ENCODE measurements at places on chromosomes 12 and 14. TPM values are rescaled to one million over a fixed set of nuclear protein-coding genes. Genes with fewer than 3 reads are reported as not detected.

- no peaks in the 10 kb centered on the region for H3K36me3 ChIP-seq
- H3K27me3 ChIP-seq: no peaks in the 10 kb centered on the region
- H3K4me1 ChIP-seq: no peaks in the 10 kb centered on the region
- H3K27ac ChIP-seq: no peak overlapping the region
- DNase-seq: no peak
- H3K4me3 ChIP-seq: no peak overlapping the region
Observed at GRCh38 chr14:61051051-61051450, 70.0 kb downstream of the SLC38A6 start.

GRCh38 chr12:85016413-85016812, 19.7 kb downstream of the TSPAN19 start:
- no peaks in the 10 kb centered on the region for H3K4me1 ChIP-seq
- H3K36me3 ChIP-seq: no peaks in the 10 kb centered on the region

GRCh38 chr14:83706231-83706954, 1823.6 kb upstream of the FLRT2 start:
- H3K4me1 ChIP-seq: no peaks in the 10 kb centered on the region
- no peaks in the 10 kb centered on the region for H3K27me3 ChIP-seq
- H3K36me3 ChIP-seq: no peaks in the 10 kb centered on the region

RDH12 gene
- not detected for total RNA-seq

DNA sequence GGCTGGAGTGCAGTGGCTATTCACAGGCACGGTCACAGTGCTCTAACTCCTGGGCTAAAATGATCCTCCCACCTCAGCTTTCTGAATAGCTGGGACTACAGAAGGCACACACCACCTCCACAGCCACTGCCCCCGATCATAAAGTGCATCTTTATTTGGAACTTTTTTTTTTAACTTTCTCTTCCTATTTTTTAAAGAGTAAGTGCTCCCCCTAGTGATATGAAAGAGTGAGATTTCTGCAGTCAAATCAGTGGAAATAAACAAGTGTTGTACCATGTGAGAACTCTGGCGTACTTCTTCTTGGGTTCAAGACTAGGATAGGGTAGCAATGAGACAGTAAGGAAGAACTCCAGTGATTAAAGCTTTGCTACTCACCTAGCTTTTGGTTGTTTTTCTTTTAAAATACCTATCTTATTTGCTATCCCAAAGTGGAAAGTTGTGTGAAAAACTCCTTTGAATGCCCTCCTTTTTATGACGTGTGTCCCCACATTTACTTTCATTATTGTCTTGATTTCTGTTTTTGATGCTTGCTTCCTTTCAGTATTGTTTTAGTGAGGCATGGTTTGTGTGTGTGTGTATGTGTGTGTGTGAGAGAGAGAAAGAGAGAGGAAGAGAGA, 6.6 kb downstream of the PPP4R4 start:
- H3K36me3 ChIP-seq: no peaks in the 10 kb centered on the region
- DNase-seq: no peak
- H3K4me3 ChIP-seq: no peak overlapping the region
- no peaks in the 10 kb centered on the region for H3K4me1 ChIP-seq
- no peak overlapping the region for H3K27ac ChIP-seq

DNA sequence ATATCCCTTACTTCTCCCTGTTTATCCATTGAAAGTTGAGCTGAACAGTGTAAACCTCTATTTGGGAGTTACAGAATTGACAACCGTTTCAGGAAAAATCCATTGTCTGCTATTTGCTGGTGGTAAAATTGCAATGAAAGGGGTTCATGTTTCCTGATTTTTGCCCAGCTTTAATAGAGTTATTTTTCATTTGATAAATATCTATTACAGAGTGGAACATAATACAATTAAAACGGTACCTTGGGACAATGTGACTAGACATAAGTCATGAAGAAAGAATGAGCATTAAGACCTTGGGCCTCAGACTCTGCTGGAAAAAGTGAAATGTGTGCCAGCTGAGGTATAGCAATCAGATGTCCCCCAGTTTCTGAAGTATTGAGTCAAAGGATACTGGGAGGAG, 13.1 kb downstream of the PTPRR start:
- H3K4me3 ChIP-seq: no peak overlapping the region
- no peaks in the 10 kb centered on the region for H3K4me1 ChIP-seq
- H3K27ac ChIP-seq: no peak overlapping the region
- DNase-seq: no peak
- no peaks in the 10 kb centered on the region for H3K27me3 ChIP-seq

DNA sequence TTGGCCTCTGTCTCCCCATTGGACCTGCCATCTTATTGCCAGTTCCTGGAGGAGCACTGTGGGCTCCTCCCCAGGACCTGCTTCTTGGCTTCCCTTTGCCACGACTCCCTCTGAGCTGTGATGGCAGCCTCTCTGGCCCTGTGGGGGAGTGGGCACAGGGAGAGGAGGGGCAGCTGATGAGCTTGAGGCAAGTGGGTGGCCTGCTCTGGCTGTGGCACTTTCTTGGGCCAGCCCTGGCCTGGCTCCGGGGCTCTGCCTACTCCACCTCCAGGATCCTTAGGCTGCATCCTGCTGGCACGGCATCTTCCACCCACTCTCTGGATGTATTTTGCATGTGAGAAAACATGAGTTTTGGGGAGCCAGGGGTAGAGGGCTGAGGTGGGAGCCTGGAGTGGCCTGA, 32.6 kb upstream of the MUCL1 start:
- no peak for DNase-seq
- no peak overlapping the region for H3K27ac ChIP-seq
- no peak overlapping the region for H3K4me3 ChIP-seq
- no peaks in the 10 kb centered on the region for H3K27me3 ChIP-seq
- no peaks in the 10 kb centered on the region for H3K4me1 ChIP-seq

GRCh38 chr12:93638954-93639353, 38.2 kb upstream of the CRADD start:
- H3K27me3 ChIP-seq: no peaks in the 10 kb centered on the region
- H3K4me3 ChIP-seq: no peak overlapping the region
- H3K36me3 ChIP-seq: no peaks in the 10 kb centered on the region
- no peak overlapping the region for H3K27ac ChIP-seq
- no peaks in the 10 kb centered on the region for H3K4me1 ChIP-seq
- no peak for DNase-seq

DNA sequence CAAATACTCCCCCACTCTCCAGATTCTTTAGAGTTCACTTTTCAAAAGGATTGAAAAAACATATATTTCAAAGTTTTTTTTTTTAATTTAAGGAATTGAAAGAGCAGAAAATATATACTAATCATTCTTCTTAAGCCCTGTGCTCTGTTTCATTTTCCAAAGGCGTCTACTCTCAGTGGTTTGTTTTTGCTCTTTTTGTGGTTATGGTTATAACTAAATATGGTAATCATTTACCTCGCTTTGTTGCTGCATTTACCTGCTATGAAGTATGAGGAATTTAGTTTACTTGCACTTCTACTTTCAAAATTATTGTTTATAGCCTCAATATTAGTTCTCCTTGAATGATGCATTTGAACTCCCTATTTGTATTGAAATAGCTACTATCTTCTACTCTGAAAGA, 55.9 kb upstream of the LRRK2 start:
- no peak overlapping the region for H3K4me3 ChIP-seq
- no peak overlapping the region for H3K27ac ChIP-seq
- H3K36me3 ChIP-seq: no peaks in the 10 kb centered on the region
- no peak for DNase-seq

DNA sequence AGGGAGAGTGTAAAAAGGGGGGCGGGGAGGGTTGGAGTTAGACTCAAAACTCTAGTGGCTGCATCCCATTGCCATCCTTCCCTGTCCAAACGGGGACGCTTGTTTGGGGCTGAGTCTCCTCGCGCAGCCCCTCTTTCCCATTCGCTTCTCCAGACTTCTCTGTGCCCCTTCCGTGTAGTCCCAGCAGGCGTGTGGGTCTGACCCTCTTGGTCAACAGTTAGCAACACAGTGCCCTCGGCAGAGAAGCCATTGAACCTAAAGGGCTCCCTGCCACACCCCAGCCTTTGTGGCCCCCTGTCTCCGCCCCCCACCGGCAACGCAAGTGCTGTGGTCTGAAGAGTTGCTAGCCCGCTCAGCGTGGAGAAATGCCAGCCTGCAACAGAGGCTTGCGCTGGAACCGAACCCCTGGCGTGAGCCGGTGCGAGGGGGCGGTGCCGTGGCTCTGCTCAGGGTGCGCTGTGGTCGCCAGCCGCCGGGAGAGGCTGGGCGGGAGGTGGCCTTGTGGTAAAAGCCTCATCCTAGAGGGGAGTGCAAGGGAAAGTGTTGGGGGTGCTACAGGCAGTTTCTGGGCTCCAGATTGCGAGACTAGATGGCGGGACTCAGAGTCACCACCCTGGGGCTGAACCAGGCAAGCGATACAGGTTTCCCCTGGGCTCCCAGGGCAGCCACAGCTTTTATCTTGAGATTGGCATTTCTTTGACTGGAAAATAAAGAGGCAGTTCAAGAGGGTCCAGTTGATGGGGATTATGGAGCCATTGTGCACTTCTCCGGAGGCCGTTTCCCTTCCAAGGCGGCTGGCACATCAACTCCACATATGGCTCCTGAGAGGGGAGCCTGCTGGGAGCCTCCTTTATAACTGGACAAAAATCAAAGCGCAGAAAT, 2.1 kb downstream of the PLXNC1 start:
- H3K4me1 ChIP-seq: peaks cover 13% of the 10 kb centered on the region
- peaks cover 13% of the 10 kb centered on the region for H3K27me3 ChIP-seq
- no peak overlapping the region for H3K27ac ChIP-seq
- H3K36me3 ChIP-seq: no peaks in the 10 kb centered on the region

DNA sequence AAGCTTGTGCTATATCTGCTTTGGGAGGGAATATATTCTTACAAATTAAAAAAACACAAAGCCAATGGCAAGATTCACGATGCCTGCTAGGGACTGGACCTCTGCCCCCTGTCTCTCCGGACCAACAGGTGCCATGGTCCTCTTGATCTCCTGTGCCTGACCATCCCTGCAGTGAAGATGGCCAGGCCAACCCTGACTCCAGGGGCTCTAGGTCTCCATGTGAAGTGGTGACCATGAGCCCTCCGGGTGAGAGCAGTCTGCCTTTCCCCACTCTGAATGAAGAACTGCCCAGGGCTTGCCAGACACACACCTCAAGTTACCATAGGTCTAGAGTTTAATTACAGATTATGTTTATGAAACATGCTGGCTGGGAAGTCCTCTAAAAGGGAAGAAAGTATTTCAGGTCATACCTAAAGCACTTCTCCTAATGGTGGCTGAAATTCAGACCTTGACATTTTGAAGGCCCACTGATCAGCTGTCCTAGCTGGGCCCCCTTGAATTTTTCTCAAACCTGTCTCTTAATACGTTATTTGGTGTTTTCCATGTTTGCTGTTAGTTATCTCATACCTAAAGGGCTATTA, 1.4 kb downstream of the ARHGDIB start:
- H3K27me3 ChIP-seq: no peaks in the 10 kb centered on the region
- H3K36me3 ChIP-seq: no peaks in the 10 kb centered on the region
- peak overlapping the region; percentile 76 for H3K27ac ChIP-seq
- DNase-seq: no peak
- peak overlapping the region; percentile 32 for H3K4me3 ChIP-seq
- no peaks in the 10 kb centered on the region for H3K4me1 ChIP-seq

KCNA1 gene
- total RNA-seq: 0.61 TPM

DNA sequence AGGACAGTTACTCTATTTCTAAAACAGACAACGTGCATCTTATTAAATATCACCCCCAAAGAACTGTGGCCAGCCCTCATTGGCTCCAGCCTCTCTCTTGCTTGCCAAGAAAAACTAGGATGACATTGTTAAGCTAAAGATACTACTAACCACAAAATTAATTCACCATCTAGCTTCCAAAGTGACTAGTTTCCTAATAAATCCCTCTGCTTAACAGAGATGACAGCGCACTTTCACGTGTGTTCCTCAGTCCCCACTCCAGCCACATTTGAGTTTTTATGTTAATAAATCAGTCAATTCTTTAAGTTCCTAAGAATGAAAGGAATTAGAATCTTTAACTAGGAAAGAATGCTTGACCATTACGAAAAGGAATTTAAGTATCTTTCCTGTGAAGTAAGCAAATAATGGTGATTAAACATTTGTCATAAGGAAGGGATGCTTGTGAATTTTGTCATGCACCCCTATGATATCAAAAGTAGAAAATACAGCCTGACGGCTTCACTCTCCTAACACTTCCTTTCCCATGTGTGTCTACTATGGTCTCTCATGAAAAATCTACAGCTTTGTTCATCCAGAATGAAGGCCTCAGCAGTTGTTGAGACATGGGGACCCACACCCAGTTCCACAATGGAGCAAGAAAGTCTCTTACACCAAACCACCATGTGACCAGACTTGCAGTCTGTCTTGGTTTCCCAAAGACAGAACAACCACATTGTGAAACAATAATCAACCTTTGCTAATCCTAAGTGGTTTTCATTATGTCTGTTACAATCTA, 8.1 kb downstream of the CORO1C start:
- H3K27me3 ChIP-seq: no peaks in the 10 kb centered on the region
- no peak for DNase-seq
- H3K27ac ChIP-seq: peak overlapping the region; percentile 22
- peaks cover 6% of the 10 kb centered on the region for H3K4me1 ChIP-seq

- H3K4me1 ChIP-seq: no peaks in the 10 kb centered on the region
- H3K27me3 ChIP-seq: no peaks in the 10 kb centered on the region
- no peaks in the 10 kb centered on the region for H3K36me3 ChIP-seq
- no peak overlapping the region for H3K4me3 ChIP-seq
- no peak overlapping the region for H3K27ac ChIP-seq
- DNase-seq: no peak
Observed at GRCh38 chr14:28120391-28120790, 646.2 kb upstream of the FOXG1 start.

ANKLE2 gene
- total RNA-seq: 41.8 TPM

GRCh38 chr12:42893803-42894202, 304.3 kb upstream of the PRICKLE1 start:
- H3K27ac ChIP-seq: no peak overlapping the region
- no peak for DNase-seq
- H3K4me1 ChIP-seq: no peaks in the 10 kb centered on the region
- no peaks in the 10 kb centered on the region for H3K27me3 ChIP-seq
- no peaks in the 10 kb centered on the region for H3K36me3 ChIP-seq

DNA sequence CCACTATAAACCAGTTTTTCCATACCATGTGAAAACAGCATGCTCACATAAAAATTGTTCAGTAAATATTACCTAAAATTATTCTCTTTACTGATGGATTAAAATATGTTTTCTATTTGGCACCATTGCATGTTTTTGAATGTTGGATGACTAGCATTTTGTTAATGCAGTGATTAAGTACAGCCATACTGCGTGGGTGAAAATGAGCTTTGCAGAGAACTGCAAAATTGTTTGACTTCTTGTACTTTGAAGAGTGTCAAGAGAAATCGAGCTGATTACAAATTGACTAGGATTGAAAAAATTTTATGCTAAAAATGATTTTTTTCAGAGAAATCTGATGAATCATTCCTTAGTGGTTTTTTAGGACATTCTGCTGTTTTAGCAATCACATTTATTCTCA, 452.9 kb downstream of the RPL10L start:
- no peaks in the 10 kb centered on the region for H3K36me3 ChIP-seq
- no peak for DNase-seq
- no peak overlapping the region for H3K4me3 ChIP-seq
- H3K4me1 ChIP-seq: no peaks in the 10 kb centered on the region

- H3K4me3 ChIP-seq: no peak overlapping the region
- no peak for DNase-seq
Observed at GRCh38 chr14:98503086-98503815, 768.7 kb downstream of the BCL11B start.

- H3K27me3 ChIP-seq: no peaks in the 10 kb centered on the region
- H3K36me3 ChIP-seq: no peaks in the 10 kb centered on the region
- no peak overlapping the region for H3K4me3 ChIP-seq
Observed at GRCh38 chr12:62866451-62867082, 68.4 kb downstream of the PPM1H start.

GRCh38 chr14:32028599-32028998, 48.5 kb upstream of the ARHGAP5 start:
- no peak for DNase-seq
- no peak overlapping the region for H3K4me3 ChIP-seq
- H3K27me3 ChIP-seq: no peaks in the 10 kb centered on the region

- H3K4me1 ChIP-seq: no peaks in the 10 kb centered on the region
- H3K27me3 ChIP-seq: no peaks in the 10 kb centered on the region
- H3K27ac ChIP-seq: no peak overlapping the region
- no peaks in the 10 kb centered on the region for H3K36me3 ChIP-seq
- H3K4me3 ChIP-seq: no peak overlapping the region
- no peak for DNase-seq
Observed at GRCh38 chr14:23638414-23639047, 2.4 kb downstream of the DHRS2 start.

All from colonic mucosa (tissue), 4 donors.